ENCODE measurements at places on chromosomes 16 and 17. TPM values are rescaled to one million over a fixed set of nuclear protein-coding genes. Genes with fewer than 3 reads are reported as not detected.

- peak overlapping the region; percentile 52 for H3K27ac ChIP-seq
- DNase-seq, result no peak
- H3K4me1 ChIP-seq, result peaks cover 17% of the 10 kb centered on the region
- H3K36me3 ChIP-seq, result no peaks in the 10 kb centered on the region
- H3K27me3 ChIP-seq, result no peaks in the 10 kb centered on the region
Measured at GRCh38 chr16:29712809-29713208, 33.0 kb downstream of the C16orf54 start.

- no peak for DNase-seq
- peaks cover 61% of the 10 kb centered on the region for H3K27me3 ChIP-seq
- H3K4me1 ChIP-seq, result no peaks in the 10 kb centered on the region
- no peak overlapping the region for H3K4me3 ChIP-seq
- H3K36me3 ChIP-seq, result no peaks in the 10 kb centered on the region
Measured at GRCh38 chr17:929586-929985, 50.0 kb downstream of the NXN start.

DNA sequence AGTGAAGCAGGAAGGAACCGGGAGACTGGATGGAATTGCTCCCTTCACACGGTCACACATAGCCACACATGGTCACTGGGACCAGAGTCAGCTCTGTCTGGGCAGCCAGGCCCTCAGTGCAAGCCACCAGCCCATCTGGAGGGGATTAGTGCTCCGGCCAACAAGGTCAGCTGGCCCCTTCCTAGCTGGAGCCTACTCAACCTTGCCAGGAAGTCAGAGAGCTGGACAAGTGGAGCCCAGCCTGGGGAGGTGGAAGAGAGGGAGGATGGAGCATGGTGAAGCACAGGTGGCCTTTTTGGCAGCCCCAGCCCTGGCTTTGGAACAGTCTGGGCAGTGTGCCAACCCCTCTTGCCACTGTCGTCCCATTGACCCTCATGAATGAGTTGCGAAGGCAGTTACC is 3.7 kb upstream of the CACNA1G start:
- no peak overlapping the region for H3K4me3 ChIP-seq
- peaks cover 38% of the 10 kb centered on the region for H3K4me1 ChIP-seq
- H3K36me3 ChIP-seq, result no peaks in the 10 kb centered on the region
- H3K27me3 ChIP-seq, result peaks cover 13% of the 10 kb centered on the region
- no peak for DNase-seq

DNA sequence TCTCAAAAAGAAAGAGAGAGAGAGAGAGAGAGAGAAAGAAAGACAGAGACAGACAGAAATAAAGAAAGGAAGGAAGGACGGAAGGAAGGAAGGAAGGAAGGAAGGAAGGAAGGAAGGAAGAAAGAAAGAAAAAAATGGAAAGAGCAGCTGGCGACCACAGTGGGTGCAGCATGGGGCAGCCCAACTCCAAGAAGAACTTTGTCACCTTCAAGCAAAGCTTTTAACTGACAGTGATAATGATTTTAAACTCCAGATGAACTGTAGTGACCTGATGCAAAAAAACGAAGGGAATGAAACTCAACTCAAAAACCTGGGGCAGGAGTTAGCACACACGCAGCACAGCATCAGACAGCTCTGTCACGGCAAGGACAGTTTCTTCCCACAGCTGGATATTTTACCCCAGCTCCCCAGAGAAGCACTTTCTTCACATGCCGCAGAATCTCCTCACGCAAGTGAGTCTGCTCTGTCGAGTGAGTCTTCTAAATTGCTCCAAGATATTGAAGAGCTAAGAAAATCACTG is 5.0 kb upstream of the ARHGAP17 start:
- H3K4me3 ChIP-seq, result no peak overlapping the region
- H3K27me3 ChIP-seq, result no peaks in the 10 kb centered on the region
- no peaks in the 10 kb centered on the region for H3K36me3 ChIP-seq
- H3K27ac ChIP-seq, result no peak overlapping the region
- peaks cover 6% of the 10 kb centered on the region for H3K4me1 ChIP-seq

The NDUFAF8 gene
- 87.1 TPM for total RNA-seq

Measured in K562 (cell line).